Fibroblast of the aortic adventitia (primary cell): ENCODE measurements at places on chromosomes 4 and X. TPM values are rescaled to one million over a fixed set of nuclear protein-coding genes. Genes with fewer than 3 reads are reported as not detected.

Gene ADH5
- 294 and 466 TPM in 2 replicates for total RNA-seq

Gene L1CAM
- 0.36 and 1.6 TPM in 2 replicates for total RNA-seq

Gene STOX2
- total RNA-seq: 1.1 and 1.5 TPM in 2 replicates

Gene SASH3
- total RNA-seq: not detected in 2 replicates

Gene ARSJ
- 12.4 and 23.8 TPM in 2 replicates for total RNA-seq

Gene GLUD2
- 1.4 and 5.4 TPM in 2 replicates for total RNA-seq
